ENCODE measurements at places on chromosomes 1 and 21.

DNA sequence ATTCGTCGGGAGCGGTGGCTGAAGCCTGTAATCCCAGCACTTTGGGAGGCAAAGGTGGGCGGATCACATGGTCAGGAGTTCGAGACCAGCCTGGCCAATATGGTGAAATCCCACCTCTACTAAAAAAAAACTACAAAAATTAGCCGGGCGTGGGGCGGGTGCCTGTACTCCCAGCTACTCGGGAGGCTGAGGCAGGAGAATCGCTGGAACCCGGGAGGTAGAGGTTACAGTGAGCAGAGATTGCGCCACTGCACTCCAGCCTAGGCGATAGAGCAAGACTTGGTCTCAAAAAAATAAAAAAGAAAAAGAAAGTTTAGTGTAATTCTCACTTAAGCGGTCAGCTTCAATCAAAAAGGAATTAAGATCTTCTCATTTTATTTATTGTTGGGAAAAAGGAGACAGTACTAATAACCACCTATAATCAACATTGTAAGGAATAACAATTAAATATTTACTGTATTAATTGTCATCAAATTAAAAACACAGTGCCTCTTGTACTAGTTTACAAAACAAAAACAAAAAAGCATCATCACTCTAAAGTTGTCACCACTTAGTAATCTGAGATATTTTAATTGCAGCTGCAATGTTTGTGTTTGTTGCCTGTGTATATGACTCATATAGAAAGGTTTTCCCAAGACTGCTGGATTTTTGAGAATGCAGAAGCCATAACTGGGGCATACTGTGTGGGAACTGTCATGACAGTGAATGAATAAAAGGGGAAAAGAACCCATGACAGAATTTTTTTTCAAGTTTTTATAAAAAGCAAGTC is 3.7 kb downstream of the FBXO42 start:
- no peak for DNase-seq

DNA sequence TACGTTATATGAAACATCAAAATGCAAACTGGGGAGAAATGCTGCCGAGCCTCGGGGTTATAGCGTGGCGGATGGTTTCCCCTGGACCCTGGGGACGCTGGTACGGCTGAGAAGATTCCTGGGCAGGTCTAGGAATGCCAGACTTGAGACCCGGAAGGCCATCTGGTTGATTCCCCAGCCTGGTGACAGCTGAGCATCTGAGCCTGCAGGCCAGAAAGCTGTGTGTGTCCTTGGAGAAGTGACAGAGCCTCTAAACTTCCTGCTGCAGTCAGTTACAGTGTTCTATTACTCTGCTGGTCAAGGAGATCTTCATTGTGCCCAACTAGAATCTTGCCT is 2.3 kb downstream of the VASH2 start:
- DNase-seq = no peak

DNA sequence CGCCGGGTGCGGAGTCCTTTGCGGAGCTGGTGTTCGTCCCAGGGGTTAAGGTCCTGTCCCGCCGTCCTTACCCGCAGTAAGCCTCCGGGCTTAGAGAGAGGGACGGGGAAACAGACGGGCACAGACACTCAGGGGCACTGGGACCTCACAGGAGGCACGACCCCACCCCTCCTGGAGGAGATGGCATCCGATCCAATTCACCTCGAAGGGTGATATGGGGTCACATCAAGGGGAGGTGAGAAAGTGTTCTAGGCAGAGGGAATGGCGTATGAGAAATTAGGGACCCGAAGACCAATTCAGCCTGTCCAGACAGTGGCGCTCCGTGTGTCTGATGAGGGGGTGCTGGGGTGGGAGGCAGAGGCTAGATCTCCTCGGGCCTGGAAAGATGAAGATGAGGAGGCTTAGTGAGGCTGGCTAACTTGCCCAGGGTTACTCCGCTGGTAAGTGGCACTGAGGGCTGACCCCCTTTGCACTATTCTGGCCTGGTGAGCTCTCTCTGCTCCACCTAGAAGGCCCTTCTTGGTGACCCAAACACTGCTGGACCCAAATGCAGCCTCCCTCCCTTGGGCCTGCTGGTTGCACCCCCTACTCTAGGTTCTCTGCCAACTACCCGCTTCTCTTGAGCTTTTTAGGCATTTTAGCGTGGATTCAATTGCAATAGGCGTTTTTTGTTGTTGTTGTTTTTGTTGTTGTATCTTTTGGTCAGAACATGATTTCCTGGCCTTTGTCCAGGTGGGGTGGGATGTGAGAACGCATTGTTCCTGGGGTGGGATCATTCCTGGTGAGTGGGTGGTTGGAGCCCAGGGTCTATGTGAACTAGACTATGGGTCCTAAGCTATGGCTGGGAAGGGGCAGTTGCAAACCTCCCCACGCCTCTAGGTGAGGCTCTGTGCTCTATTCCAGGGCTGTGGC is 12.3 kb downstream of the BTBD19 start:
- DNase-seq = no peak

DNA sequence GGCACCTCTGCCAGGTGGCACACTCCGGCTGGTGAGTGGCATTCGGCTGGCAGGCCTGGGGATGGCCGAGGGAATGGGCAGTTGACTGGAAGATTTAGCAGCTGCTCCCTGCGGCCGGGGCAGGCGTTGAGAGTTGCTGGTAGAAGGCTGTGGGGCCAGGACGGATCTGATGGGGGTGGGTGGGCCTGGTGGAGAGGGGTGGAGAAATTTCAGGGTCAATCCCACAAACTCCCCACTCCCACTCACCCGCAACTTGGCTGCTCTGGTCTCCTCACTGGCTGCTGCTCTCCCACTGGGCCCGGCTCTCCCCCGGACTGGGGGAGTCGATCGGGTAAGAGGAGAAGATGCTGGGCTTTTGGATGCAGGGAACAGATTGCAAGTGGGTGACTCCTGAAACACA is 2.1 kb downstream of the PSRC1 start:
- DNase-seq = no peak

DNA sequence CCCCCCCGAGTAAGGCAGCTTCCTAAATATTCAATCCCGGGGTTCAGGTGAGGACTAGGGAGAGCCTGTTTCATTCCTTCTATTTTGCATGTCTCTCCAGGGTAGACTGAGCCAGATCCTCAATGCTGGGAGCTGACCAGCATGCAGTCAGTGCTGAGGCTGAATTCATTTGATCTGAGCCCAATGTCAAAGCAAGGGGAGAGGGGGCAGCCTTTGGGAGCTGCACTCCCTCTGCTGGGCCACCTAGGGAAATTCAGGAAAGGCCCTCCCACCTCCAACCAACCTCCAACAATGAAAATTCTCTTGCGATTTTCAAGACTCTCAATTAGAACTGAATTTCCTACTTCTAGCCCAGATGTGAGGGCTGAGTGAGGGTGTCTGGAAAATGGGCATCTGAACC is 371.2 kb downstream of the NPHP4 start:
- peak; percentile 39 for DNase-seq

DNA sequence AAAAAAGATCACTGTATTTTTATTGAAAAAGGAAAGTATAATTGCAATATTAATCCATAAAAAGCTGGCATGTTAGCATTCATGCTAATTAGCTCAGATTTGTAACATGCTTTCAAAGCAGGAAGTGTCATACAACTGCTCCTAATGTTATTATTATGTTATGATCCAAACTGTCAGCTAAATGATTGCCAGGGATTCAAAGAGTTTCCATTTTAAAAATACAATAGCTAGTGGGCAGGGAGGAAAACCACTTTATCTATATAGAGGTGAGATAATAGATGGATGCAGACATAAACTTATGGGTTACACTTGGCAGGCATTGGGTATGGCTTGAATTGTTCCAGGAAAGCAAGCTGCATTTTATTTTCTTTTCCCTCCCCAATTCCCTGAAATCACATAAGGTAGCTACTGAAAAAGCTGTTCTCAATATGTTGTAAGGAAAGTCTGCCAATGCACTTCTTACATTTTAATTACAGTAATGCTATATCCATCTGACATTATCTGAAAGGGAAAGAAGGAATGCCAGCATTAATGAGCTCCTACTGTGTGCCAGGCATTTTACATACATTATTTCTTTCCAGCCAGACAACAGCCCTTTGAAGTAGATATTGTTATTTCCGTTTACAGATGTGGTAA is 9.8 kb upstream of the MYSM1 start:
- no peak for DNase-seq

GRCh38 chr1:11291049-11291448 is 18.1 kb downstream of the UBIAD1 start:
- DNase-seq = no peak

DNA sequence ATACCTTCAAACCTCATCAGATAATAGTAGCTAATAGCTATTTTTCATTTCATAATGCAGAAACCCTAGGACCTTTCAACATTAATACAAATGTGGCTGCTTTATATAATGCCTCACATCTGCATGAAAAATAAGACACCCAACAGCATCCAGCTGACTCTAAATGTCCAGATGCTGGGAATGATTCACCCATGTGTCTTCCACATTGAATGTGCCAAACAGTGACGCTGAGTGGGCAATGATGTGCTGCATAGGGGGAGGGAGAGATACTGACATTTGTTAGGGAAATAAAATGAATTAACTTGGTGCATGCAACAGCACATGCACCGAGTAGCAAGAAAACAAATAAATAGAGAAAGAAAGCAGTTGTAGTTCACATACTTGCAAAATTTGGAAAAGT is 199.3 kb downstream of the DSCAM start:
- DNase-seq = no peak

DNA sequence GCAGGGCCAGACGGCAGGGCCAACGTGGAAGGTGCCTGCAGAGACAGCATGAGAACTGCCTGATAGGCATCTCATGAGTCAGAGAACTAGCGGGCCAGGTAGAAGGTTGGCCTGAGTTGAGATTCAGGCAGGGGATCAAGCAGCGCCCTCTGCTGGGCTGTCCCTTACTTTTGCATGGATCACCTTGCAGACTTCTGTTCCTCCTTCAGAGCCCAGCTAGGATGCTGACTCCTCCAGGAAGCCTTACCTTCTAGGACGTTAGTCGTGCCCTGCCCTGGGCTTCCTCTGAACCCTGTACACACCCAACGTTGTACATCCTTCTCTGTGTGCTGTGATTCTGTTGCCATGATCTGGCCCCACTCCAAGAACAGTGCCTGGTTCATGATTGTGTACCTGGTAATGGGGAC is 231.3 kb upstream of the VAMP3 start:
- peak; percentile 41 for DNase-seq

GRCh38 chr21:32523988-32524719 is 61.2 kb downstream of the TCP10L start:
- no peak for DNase-seq

- no peak for DNase-seq
These were observed 37.0 kb downstream of the BACH1 start for GRCh38 chr21:29335720-29336119.

DNA sequence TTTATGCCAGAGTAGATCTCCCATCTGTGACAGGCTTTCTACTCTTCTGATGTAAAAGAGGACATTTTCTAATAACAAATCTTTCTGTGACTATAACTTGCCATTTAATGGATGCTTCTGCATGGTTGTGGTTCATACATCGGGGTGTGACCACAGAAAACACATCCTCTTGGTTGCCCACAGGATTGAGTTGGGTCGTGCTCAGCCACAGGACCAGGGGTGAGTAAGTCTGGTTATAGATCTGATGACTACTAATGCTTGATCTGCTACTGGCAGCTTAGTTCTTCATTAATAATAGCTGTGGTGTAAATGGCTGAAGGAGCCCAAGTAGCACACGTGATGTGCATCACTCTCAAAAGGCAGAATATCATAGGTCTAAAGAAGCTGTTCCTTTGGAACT is 328.2 kb downstream of the RWDD3 start:
- DNase-seq = no peak

- no peak for DNase-seq
These were observed 77.0 kb downstream of the ATF6 start for GRCh38 chr1:161843156-161843555.

DNA sequence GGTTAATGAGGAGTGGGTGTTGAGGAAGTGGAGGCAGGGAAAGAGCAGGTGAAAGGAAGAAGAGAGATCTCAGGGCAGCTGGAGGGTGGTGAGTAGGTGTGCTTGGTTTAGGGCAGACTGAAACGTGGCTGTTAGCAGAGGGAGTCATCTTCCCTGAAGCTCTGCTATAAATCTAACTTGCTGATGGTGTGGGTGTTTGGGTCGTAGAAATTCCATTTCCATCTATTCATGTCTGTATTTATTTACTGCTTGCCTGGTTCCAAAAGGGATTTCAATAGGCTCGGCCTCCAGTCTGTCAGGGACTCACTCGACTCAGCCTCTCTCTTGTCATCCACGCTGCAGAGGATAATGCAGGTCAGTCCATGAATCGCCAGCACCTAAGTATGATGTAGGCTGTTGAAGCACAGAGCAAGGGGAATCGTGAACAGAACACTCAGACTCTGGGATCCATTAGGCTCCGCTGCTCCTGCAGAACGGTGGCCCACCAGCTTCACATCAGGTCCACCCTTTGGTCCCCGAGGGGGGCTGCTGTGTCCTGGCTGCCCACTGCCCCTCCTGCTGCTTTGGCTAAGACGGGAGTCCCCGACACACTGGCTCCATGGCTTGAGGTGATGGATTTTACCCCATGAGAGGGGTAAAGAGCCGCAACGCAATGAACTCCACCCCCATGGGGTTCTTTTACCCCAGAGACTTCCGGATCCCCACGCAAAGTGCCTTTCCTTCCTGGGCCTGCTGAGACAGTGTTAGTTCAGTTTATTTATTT is 156.2 kb downstream of the RHOU start:
- no peak for DNase-seq

GRCh38 chr1:11521582-11522399 is 42.8 kb downstream of the DISP3 start:
- DNase-seq = no peak

DNA sequence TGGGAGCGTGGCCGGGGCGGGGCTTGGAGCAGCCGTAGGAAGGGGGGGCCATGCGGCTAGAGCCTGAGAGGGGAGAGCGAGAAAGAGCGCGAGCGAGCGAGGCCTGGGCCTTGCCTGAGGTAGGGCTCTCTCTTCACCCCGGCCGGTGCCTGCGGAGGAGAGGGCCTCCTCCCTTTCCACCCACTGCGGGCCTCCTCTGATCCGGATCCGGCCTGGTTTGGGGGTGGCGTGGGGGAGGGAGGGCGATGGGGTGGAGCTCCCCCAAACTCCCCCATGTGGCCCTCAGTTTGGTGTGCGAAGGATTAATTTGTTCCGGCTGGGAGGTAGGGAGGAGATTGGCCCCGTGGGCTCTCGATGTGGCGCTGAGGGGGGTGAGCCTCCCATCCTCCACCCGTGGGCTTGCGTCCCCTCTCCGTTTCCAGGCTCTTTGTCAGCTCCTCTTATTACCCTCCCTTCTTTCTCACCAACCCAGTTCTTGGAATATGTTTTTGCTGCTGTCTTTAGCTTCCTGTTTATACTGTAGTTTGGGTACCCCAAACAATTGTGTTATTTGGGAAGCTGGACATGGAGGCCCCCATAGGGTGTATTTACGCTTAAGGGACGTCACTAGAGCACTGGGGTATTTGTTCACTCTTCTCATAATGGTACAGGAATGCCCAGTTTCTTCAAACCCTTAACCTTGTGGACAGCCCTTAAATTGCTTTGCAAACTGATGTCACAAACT is 685 bp downstream of the UBAP2L start:
- DNase-seq = no peak

DNA sequence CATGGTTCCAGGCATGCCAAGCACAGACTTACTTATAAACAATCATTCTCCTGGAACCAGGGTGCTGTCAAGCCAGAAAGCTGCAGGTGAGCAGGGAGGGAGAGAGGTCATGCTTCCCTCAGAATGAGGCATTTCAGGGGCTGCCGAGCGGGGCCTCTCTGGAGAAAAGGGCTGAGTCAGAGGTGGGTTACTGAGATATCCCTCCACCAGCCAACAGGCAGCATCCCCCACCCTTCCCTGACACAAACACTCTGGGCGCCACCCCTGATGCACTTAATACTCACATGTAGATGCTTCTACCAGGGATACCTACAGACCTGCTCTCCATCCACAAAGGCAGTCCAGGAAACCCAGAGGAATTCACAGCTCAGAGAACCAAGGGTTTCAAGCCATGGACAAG is 13.1 kb downstream of the STK40 start:
- DNase-seq = no peak

GRCh38 chr1:18948048-18948912 is 8.2 kb downstream of the IFFO2 start:
- DNase-seq = no peak
